ENCODE measurements at places on chromosomes 5 and 9.

DNA sequence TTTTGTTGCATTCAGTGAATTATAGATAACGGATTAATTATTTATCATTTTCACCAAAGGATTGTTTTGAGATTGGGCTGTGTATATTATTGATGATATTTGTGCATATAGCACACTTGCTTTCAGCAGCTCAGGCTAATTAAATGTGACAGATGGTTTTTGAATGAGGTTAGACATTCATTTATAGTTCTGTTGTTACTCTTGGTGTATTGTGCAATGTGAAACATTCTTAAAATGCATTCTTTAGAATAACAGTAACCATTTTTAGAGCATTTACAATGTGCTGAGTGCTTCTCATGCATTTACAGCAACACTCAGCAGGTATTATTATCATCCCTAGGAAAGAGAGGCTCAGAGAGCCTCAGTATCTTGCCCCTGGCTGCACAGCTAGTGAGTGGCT is 23.8 kb downstream of the NANS start:
- DNase-seq, result no peak

- peak; percentile 34 for DNase-seq
Observed at GRCh38 chr9:113738893-113739604, 137.1 kb upstream of the ZNF618 start.

- DNase-seq, result no peak
Observed at GRCh38 chr5:176678584-176678983, 31.3 kb downstream of the TSPAN17 start.

DNA sequence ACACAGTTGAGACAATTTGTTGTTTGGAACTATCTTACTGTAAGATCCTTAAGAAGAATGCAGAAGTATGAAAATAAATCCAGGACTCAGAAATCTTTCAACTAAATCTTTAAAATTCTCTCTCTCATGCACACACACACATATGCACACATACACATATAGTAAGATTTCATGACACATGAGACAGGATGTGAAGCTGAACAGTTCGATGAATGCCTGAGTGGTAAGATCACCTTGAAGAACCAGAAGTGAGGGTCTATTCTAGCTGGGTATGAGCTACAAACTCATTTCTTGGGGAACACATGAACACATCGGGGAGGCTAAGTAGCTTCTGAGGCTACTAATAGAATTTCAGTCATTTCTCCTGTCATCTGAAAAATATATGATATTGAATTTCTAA is 153.6 kb downstream of the TMC1 start:
- no peak for DNase-seq

DNA sequence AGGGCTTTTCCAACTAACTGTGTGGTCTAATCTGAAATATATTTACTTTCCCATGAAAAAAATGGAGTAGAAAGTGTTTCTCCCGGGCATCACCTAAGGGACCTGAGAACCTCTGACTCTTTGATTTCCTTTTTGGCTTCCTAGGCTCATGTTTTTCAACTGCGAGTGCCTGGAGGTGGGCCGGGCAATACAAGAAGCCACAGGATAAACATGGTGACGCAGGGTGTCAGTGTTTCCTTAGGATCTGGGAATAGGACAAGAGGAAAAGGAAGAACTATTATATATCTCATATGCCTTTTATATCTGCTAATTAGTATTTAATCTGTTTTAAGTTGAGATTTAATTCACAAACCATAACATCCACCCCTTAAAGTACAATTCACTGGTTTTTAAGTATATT is 11.4 kb upstream of the LECT2 start:
- DNase-seq, result no peak

GRCh38 chr5:168531987-168532864 is 3.1 kb downstream of the FBLL1 start:
- no peak for DNase-seq

DNA sequence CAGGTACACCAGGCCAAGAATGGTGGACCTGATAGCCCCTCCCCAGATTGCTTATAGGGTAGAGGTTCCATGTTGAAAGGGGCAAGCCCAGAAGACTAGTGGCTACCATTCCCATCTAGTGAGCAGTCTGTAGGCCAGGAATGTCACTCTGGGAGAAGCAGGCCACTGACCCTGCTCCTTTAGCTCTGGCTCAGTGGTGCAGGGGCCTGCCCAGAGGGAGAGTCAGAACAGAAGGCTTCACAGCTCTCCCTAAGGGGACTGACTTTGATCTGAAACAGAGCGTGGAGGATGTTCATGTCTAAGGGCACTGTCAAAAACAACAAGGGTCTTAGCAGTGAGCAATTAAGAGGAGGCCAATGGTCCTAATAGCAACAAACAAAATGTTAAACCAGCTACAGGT is 81.7 kb downstream of the ZNF354C start:
- no peak for DNase-seq

DNA sequence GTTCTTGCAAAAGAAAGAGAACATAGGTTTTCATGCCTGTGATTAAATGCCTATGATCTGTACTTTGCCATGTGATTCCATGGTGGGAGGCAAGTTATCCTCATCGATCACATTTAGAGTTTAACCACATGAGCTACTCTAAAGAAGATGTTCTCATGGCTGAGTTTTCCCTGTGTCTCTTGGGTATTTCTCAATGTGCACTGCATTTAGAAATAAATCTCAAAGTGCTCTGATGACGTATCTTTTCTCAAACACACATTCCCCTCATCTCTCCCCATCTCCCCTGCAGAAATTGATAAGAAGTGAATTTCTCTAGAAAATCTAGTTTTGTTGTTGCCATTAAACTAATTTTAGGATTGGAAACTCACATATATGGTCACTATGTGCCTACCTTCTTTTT is 282.2 kb downstream of the SEMA5A start:
- DNase-seq, result no peak

GRCh38 chr5:32574540-32575175 is 10.7 kb upstream of the SUB1 start:
- no peak for DNase-seq

DNA sequence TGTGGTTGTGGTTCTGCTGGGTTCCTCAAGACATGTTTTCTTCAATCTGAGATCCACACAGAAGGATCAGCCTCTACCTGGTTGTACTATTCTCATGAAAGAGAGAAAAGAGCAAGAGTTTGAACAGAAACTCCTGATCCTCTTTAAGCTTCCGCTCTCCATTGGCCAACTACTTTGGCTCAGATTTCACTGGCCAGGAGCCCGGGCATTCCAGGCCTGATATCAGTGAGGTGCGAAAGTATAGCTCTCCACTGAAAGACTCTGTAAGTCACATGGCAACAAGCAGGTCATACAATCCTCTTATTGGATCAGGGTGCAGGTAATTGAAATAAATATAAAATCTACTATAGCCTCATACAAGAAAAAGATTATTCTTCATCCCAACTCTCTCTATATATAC is 920.5 kb downstream of the TLE4 start:
- DNase-seq, result no peak

DNA sequence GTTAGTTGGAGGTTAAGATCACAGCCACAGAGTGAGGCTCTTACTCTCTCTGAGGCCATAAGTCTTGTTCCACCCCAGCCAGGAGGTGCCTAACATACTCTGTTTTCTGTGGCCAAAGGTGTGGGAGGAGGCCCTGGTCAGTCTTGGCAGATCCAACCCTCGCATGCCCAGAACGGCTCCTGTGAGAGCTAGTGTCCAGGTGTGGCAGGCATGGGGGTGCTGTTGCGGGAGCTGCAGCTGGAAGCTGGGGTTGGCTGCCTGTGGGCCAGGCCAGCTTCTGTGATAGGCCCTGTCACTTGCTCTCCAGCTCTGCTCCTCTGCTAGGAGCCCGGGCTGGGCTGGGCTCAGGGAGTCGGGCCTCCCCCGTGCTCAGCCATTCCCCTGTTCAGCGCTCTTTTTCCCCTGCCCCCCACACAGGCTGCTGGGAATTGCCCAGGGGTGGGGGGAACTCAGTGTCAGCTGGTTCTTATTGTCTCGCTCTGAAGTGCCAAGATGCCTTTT is 31.6 kb downstream of the IER5L start:
- DNase-seq, result no peak

GRCh38 chr9:136140966-136141365 is 22.3 kb upstream of the TMEM250 start:
- no peak for DNase-seq

GRCh38 chr9:4973902-4974301 is 11.2 kb upstream of the JAK2 start:
- DNase-seq, result no peak

DNA sequence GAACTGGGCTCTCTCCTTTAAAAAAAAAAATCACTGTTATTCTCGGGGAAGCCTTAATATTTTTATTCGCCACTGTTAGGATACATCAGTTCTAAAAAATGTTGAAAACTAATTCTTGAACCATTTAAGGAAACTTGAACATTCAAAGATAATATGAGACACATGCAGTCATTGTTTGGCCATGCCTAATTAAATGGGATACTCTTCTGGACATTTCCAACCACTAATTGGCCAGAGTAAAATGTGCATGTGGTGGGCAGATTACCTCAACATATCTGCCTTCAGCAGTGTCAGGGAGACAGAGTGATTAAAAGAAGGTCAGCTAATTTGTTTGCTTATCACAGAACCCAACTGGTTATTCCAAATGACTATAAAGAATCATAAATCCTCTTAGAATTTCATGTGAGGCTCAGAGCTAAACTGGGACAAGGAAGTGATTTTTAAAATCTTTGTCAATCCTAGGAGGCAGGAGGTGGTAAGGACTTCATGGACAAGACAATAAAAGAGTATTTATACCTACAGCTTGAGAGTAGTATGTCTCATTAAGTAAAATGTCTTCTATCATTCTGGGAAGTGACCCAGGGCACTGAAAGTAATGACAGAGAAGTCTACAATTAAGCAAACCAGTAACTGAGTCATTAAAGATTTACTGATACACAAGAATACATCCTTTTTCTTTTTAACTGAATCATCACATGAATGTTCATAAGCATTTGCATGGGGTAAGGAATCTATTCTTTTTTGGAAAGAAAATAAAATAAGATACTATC is 242.9 kb upstream of the TRPM3 start:
- DNase-seq, result no peak

GRCh38 chr5:170573660-170574059 is 69.8 kb downstream of the KCNIP1 start:
- DNase-seq, result no peak

- no peak for DNase-seq
Observed at GRCh38 chr5:73644385-73644963, 18.5 kb downstream of the ARHGEF28 start.

- no peak for DNase-seq
Observed at GRCh38 chr5:160289721-160290120, 22.6 kb downstream of the CCNJL start.

DNA sequence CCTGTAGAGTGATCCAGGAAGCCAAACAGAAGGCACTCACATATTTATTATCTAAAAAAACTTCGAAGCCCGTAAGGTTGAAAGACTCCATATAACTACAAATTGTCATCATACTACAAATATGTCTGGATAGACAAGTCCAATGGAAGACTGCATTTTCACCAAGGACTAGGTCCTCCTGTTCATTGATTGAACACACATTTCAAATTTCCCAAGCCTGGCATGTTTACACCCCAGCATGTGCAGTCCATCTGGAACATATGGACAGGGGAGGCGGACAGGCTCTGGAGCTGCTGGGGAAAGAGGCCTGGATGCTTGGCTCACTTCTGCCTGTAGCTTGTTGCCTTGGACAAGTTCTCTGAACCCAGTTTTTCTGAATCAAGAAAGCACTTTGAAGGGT is 378.7 kb downstream of the ENC1 start:
- DNase-seq, result no peak

DNA sequence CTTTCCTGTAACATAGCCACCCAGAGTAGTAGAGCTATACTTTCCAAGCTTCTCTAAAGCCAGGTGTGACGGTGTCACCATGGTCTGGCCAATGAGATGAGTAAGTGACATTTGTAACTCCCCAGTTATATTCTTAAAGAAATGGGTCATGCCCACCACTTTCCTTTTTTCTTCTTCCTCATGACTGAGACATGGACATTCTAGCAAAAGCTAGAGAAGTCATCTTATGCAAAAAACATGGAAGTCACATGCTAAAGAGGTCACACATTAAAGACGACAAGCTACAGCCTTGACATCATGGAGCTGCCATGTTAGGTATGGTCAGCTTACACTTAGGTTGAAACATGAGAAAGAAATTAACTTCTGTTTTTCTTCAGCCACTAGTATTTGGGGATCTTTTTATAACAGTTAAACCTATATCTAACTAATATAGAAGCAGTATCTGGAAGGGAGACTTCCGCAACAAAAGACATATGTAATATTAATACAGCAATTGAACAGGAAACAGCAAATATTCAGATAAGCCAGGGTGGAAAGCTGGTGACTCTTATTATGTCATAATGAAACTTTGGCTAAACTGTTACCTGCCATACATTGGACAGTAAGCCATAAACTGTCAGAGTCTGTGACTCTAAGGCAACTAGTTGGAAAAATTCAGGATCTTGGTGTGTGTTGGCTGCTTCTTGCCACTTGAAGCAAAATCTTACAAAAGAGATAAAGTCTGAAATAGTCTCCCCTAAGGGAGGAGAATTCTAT is 54.7 kb upstream of the SNX2 start:
- DNase-seq, result no peak

DNA sequence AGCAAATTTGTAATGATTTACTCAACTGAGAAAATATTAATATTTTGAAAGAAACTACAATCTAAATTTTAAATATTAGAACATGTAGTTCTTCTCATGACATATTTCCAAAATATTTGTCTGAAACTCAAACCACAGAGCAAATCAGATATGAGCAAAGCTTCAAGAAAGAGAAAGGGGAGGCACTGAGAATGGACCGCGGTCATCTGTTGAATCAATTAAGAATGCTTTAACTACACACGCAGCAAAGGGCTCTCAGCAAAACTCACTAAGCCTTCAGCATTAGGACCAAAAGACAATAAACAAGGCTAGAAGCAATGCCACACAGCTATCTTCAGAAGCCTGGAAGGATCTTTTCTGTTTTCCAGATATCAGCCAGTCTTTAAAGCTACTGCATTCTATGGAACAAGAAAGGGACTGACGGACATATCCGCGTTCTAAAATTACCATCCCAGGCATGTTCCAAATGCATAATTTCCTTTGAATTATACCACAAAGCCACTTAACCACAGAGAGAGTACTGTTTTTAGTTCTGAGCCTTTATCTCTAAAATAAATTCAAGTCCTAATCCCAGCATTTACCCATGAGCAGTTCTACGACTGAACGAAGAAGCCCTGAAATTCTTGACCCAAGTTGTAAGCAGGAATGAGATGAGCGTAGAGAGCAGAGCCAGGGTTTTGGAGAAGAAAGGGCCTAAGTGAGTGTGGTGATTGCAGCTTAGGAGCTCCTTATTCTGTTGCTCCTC is 513.5 kb downstream of the AGTPBP1 start:
- no peak for DNase-seq

GRCh38 chr5:41087461-41087860 is 16.3 kb upstream of the MROH2B start:
- DNase-seq, result no peak
